ENCODE measurements at places on chromosomes 16 and 17.

- DNase-seq = no peak
Measured at GRCh38 chr17:17155568-17155967, 50.6 kb downstream of the PLD6 start.

DNA sequence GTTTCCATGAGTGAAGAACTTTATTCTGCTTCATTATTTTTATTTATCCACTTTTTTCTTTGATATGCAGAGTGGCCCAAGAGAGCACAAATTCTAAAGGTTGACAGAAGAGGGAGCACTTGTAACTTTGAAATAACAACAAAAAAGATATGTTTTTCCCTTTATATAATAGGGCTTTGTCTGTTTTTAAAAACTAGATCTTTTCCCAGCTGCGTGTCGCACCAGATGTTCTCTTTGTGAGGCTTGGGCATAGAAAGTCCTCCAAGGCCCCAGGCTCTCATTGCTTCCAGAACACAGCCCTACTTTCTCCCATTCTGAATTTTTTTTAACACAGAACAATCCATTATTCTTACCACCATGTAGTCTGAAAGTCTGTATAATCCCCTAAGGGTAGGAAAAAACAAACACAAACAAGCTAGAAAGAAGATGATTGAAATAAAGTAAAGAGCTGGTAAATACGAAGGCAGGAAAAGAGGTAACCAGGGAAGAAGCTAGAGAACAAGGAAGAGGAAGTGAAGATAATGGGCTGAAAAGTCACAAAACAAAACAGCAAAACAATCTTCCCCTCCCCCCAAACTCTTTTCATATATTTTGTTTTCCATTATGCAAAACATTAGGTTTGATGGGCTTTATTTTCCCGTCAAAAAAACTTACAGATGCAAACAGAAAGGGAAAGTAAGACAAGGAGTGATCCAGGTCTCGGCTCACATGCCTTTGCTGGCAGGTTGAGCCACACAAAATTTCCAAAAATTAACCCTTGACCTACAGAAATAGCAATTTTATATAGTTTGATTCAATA lies 160.4 kb downstream of the ABCA8 start:
- no peak for DNase-seq

DNA sequence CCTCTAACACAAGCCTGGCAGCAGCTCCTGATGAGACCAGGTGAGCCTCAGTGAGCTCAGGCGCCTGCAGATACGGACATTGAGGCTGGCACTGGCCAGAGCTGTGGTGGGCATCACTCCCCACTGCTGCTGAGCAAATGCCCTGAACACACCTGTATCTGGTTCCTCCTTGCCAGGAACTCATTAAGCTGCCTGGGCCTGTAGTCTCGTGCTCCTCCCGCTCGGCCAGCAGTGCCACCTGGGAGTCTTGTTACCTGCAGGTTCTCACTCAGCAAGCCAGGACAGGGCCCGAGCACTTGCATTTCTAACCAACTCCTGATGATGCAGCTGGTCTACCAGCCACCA lies 13.3 kb downstream of the EIF4A3 start:
- DNase-seq = no peak

GRCh38 chr16:48560692-48561091 lies 49.3 kb downstream of the N4BP1 start:
- DNase-seq = no peak

GRCh38 chr17:61338000-61338798 lies 61.4 kb upstream of the TBX2 start:
- no peak for DNase-seq

DNA sequence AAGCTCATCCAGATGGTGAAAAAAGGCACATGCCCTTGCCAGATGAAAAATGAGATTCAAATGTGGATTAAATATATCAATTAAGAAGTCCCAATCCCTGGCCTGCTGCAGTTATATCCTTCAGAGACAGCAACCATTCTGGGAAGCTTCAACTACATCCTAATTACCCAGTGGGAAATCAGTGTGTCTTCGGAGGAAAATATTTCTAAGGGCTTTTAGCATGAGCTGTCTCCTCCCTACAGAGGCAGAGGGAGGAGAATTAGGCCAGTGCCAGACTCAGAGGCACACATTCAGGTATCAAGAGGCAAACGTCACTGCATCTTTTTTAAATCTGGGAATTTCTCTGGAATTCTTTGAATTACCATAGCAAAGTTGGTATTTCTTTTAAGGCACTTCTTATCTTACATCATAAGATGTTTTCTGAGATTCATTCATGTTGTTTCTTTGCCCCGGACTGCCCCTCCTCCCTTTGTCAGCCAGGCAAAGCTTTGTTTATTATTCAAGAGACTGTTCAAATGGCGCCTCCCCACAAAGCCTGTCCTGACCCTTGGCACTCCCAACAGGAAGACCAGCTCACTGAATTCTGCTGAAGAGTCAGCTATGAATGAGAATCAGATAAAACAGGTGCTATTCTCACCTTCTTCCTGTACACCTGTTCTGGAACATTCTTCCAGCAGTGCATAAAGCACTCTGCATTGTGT lies 38.3 kb upstream of the SMPD3 start:
- DNase-seq = no peak

DNA sequence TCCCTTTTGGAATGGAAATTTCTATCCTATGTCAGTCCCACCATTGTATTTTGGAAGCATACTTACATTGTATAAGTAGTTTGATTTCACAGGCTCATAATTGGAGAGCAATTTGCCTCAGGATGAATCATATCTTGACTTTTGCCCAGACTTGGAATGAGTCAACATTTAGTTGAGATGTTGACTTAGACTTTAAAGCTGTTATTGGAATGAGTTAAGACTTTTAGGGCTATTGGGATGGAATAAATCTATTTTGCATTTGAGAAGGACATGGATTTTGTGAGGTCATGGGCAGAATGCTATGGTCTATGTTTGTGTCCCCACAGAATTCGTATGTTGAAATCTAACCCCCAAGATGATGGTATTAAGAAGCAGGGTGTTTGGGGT lies 12.2 kb upstream of the ZNF594 start:
- DNase-seq = no peak

GRCh38 chr16:931171-931570 lies 39.6 kb downstream of the LMF1 start:
- no peak for DNase-seq

- no peak for DNase-seq
Measured at GRCh38 chr17:65143889-65144604, 6.9 kb downstream of the RGS9 start.

DNA sequence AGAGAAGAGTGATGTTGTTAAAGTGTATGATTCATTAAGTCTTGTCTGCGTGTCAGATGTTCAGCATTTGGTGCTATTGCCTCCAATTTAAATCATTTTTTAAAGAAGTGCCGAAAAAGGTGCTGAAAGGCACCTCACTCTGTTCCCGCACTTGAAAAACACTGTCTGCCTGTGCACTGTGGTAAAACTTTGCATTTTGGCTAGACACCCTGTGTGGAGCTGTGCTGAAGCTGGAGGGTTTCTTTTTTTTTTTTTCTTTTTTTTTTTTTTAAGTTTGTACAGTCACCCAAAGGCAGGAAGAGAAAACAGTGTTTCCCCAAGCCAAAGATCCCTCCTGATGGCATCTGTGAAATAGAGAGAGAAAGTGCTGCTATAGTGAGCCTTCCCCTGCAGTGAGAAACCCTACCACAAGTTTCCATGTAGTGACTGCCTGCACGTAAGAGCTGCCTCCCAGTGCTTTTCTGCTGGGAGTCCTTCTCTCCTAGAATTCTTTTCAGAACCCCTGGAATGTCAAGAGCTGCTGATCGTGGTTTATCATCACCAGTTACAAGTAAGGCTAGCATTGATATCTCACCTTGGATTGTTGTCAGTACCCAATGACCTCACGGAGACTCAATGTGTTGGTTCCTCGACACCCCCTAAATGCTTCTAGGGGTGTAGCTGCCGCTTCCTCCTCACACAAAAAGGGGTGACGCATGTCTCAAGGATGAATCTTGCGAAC lies 116.0 kb upstream of the SOX9 start:
- DNase-seq = no peak

Measured in vagina (tissue), 2 donors.